ENCODE measurements at places on chromosomes 4 and X.

DNA sequence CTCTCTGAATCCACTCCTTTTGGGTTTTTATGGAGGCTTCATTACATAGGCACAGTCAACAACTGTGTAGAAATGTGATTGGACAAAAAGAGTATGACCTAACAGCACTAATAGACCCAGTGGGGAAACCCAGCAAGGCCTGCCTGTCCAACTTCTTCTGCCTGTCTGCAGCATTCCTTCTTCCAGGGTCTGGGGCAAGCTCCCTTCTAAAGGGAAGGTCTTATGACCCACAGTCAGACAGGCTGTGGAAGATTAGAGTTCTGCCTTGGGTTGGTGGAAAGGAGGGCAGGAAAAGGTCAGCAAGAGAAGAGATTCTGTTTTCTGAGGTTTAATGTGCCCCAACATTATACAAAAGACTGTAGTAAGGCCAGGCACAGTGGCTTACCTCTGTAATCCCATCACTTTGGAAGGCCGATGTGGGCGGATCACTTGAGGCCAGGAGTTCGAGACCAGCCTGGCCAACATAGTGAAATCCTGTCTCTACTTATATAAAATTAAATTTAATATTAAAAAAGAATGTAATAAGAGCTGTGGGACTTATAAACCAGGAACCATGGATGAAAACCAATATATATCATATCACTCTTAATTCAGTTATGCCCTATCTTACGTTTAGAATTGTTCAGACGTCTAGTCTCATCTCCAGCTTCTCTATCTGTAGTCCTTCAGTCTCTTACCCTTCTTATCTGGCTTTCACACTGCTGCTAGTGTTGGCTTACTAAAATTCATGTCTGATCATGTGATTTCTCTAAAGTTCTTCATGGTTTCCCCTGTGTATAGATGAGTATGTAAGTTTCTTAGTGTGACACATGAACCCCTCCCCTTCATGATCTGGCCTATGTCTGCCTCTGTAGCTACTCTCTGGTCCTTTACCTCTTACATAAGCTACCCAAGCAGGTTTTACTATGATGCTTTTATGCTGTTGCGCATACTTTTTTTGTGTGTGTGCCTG is 6.2 kb downstream of the CLCN3 start:
- no peak for DNase-seq

DNA sequence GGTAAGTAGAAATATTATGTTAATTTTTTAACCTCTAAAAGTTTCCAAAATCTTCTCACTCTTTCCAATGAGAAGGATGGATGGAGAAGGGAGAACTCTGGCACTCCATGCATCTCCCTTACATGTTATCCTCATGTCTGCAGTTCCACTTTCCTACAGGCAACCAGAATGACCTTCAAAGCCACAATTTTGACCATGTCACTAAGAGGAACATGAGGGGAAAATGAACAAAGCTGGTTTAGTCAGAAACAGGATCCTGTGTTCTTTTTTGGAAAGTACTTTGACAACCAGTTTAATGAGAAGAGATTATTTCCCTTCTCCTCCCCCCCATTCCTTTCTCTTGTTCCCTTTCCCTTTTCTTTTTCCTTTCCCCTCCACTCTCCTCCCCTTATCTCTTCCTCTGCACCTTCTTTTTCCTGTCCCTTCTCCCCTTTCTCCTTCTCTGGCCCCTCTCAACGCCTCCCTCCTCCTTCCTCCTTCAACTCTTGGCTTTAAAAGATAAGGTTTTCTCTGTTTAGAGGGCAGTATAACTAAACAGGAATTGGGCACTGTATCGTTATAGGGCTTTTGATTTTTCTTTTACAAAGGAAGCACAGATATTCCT is 42.5 kb downstream of the DTHD1 start:
- no peak for DNase-seq

GRCh38 chrX:31092476-31092875 is 20.6 kb upstream of the FTHL17 start:
- no peak for DNase-seq

DNA sequence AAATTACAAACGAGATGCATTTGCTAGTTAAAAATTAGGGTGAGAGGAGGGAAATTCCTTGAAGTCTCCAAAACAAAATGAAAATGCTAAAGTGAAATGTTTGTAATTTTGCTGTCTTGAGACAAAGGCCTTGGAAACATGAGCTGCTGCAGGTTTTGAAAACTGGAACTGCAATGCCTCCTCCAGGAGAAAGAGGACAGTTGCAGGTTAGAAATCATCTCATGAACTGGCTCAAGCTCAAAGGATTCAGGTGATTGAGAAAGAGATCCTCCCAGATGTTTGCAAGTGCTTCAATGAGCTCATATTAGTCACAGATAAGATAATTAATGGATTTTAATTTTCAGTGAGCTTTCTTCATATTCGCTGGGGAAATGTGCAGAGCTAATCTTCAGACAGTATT is 32.4 kb downstream of the SMPX start:
- no peak for DNase-seq

GRCh38 chr4:68267433-68267944 is 22.0 kb upstream of the TMPRSS11B start:
- DNase-seq: no peak

DNA sequence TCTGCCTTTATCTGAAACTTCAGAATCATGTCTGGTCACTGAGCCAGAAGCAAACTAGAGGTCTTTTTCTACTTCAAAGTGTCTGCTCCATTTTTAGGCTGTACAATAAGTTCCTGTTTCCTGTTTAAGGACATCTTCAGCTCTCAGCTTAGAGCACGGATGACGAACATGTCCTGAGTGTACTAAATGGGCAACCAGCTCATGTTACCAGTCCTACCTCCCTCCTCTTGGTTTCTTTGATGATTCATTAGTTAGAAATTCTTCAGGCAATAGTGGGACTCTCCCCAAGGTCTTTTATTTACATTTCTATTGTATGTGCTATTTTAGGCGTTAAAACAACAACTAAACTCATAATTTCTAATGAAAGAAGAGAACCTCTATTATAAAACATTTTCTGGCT is 58.0 kb downstream of the ENPEP start:
- no peak for DNase-seq

GRCh38 chr4:57442831-57443291 is 332.7 kb upstream of the IGFBP7 start:
- DNase-seq: peak; percentile 24

DNA sequence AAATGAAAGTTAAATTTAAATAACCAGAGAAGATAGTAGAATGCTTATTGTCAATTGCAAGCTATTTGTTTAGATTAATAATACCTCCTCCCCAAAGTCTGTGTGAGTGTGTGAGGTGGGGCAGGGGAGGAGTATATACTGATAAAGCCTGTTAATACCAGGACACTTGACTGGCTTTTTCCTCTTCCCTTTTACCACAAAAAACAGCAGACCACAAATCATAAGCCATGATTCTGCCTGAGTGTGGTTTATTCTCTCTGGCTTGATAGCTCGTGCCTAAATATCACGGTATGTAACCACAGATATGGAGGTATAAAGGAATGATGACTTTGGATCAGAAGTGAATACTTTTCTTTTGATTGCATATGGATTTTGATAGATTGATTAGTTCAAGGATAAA is 21.9 kb upstream of the SCRG1 start:
- no peak for DNase-seq

GRCh38 chrX:124217304-124218251 is 114.9 kb upstream of the TEX13D start:
- DNase-seq: no peak

- DNase-seq: no peak
These were observed 105.6 kb downstream of the AMMECR1 start for GRCh38 chrX:110212299-110212698.

- DNase-seq: no peak
These were observed 179.9 kb downstream of the GABRG1 start for GRCh38 chr4:45944000-45944399.

GRCh38 chrX:32877592-32877991 is 333.8 kb downstream of the DMD start:
- DNase-seq: no peak

DNA sequence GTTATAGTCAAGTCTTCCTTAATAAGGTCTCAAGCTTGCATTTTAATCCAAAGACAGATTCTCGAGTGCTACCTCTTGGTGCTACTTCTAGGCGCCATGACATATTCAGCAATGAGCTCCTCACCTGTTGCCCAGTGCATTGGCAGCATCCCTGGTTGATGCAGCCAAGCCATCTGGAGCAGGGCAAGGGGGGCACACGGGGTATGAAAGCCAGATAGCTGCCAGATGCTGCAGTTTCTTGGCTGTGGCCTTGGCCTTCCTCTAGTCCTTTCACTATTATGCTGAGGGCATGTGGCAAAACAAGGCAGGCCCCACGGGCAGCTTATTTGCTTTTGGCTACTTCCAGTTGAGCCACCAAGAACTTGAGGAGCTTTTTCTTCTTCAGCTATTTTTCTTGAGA is 168.6 kb upstream of the PGRMC2 start:
- DNase-seq: no peak

DNA sequence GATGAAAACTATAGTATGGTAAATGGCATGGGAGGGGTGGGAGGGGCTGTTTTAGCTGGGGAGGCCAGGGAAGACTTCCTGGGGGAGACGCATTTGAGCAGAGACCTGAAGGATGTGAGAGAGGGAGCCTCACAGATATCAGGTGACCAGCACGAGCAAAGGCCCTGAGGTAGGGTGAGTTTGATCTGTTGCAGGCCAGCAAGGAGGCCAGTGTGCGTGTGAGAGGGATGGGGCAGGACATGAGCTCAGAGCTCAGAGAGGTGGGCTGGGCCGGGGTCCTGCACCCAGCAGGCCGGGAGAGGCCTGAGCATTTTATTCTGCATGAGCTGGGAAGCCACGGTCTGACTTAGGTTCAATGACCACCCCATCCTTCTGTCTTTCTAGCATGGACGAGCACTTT is 80.0 kb downstream of the PPP2R2C start:
- no peak for DNase-seq

DNA sequence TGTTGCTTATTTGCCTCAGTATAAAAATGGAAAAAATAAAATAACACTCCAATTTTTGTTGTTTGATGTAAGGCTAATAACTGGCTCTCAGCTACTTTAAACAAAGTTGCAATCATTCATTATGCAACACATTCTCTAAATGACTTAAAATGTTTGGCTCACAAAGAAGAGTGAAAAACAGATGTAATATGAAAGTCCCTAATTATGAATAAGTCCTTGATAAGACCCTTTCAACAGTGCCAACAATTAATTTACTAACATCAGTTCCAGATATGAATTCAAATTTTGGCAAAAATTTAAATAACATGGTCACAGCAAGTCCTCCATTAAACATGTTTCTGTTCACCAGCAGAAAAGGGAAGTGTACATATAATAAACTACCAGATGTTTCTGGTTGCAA is 69.8 kb downstream of the PAPSS1 start:
- no peak for DNase-seq

DNA sequence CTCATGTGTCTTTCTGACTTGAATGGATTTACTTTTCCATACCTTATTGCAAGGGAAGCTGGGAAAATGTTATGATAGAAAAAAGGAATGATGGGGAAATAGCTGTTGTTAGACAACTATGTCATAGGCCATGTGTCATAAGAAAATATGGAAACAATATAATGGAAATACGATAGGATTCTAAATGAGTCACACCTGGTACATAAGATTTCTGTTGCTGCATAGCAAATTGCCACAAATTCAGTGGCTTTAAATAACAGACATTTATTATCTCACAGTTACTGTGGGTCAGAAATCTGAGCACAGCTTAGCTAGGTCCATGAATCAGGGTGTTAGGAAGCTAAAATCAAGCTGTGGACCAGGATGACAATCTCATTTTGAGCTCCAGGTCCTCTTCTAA is 44.6 kb upstream of the ANKRD50 start:
- DNase-seq: no peak

GRCh38 chr4:127622921-127623796 is 9.6 kb upstream of the INTU start:
- no peak for DNase-seq

- no peak for DNase-seq
These were observed 8.2 kb downstream of the MCTS1 start for GRCh38 chrX:120612086-120612485.

- DNase-seq: no peak
These were observed 423.0 kb upstream of the FAM241A start for GRCh38 chr4:111722213-111722720.

GRCh38 chrX:149493567-149494562 is 11.2 kb downstream of the IDS start:
- DNase-seq: peak; percentile 41

GRCh38 chrX:86809651-86810050 is 661.4 kb downstream of the DACH2 start:
- no peak for DNase-seq

DNA sequence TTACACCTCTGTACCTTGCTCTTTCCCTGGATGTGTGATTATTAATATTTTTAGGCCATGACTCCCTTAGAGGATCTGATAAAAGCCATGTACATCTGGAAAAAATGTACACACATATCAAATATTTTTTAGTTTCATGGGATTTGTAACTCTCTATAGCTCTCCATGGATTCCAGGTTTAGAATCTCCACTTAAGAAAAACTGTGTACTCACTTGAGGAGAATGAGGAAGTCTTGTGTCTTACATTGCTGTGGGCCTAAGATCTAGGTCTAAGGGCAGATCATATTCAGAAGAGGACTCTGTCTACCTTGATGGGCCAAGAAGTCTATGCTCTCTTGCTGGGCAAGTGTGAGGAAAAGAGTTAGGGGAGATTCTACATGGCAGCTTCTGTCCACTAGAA is 98.0 kb downstream of the RRAGB start:
- DNase-seq: no peak

DNA sequence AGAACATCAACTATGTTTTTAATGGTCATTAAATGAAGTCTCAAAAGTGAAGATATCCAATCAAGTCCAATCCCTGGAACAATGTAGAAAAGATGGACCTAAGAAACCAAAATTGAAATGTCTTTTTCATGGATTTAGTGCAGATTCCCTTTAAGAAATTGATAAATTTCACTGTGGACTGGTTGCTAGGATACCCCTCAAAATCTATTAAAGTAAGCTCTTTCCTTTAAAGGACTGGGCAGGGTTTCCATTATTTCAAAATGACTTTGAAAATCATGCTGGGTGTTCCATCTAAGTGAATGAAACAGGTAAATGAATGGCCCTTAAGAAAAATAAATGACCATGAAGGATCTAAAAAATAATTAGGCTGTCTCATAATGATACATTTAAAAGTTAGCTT is 28.6 kb downstream of the PLRG1 start:
- DNase-seq: no peak

GRCh38 chrX:47091149-47091775 is 13.0 kb downstream of the RGN start:
- no peak for DNase-seq

- no peak for DNase-seq
These were observed 469.0 kb downstream of the TLL1 start for GRCh38 chr4:166341992-166342391.

DNA sequence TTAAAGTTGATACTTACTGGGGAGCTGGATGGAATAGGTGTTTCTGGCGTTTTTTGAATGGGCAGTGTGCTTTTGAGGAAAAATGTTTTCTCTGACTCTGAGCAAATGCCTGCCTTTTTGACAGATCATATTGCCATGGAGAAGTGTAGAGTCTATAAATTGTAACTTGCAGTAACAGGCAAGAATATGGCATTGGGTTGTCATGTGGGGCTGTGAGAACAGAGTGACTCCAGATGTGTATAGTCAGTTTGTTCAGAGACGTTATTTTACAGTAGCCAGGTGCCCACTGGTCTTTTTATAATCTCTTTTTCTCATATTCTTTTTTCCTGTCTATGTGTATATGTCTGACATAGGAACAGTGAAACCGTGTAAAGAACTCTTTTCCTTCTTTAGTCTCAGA is 40.8 kb downstream of the RAPGEF2 start:
- DNase-seq: no peak
